Subcutaneous preadipocyte (primary cell): ENCODE measurements at places on chromosomes 5 and 9. TPM values are rescaled to one million over a fixed set of nuclear protein-coding genes. Genes with fewer than 3 reads are reported as not detected.

Gene OMD
- 0.20 and 0.37 TPM in 2 replicates for total RNA-seq

Gene SLC6A19
- total RNA-seq, result not detected in 2 replicates

Gene RAI14
- 139 and 173 TPM in 2 replicates for total RNA-seq

Gene PCDHGA4
- 1.5 and 3.5 TPM in 2 replicates for total RNA-seq

Gene NR6A1
- 0.37 and 0.39 TPM in 2 replicates for total RNA-seq

Gene ZFP37
- total RNA-seq, result 0.73 and 1.6 TPM in 2 replicates

Gene AMBP
- not detected in 2 replicates for total RNA-seq

Gene RANBP3L
- under 0.01 TPM in 1 of 2 replicates, not detected in the other for total RNA-seq

Gene SLC6A3
- total RNA-seq, result under 0.01 TPM in 1 of 2 replicates, not detected in the other

Gene PKD2L2
- total RNA-seq, result not detected in 2 replicates

Gene PCDHB4
- 0.37 TPM in 1 of 2 replicates, not detected in the other for total RNA-seq

Gene GLDC
- 11.0 and 17.6 TPM in 2 replicates for total RNA-seq

Gene FUT7
- total RNA-seq, result not detected in 2 replicates

Gene PDZD2
- under 0.01 and 0.73 TPM in 2 replicates for total RNA-seq

Gene ANKRD31
- total RNA-seq, result under 0.01 and 0.20 TPM in 2 replicates

Gene WNT8A
- total RNA-seq, result not detected in 2 replicates

Gene PDGFRB
- 253 and 297 TPM in 2 replicates for total RNA-seq

Gene RNF14
- 44.8 and 45.2 TPM in 2 replicates for total RNA-seq

Gene HRH2
- total RNA-seq, result not detected in 2 replicates

Gene MACROH2A1
- total RNA-seq, result 137 and 162 TPM in 2 replicates

Gene TMED9
- total RNA-seq, result 59.2 and 66.5 TPM in 2 replicates

Gene OGN
- total RNA-seq, result 0.39 and 4.0 TPM in 2 replicates

Gene BARHL1
- total RNA-seq, result not detected in 2 replicates

Gene IQGAP2
- total RNA-seq, result 0.73 and 2.2 TPM in 2 replicates

Gene ZDHHC11B
- total RNA-seq, result 0.20 TPM in 1 of 2 replicates, not detected in the other

Gene SMIM33
- total RNA-seq, result not detected in 2 replicates

Gene PCDHGB5
- total RNA-seq, result 8.8 and 12.1 TPM in 2 replicates

Gene MEIKIN
- not detected in 2 replicates for total RNA-seq

Gene GRIA1
- under 0.01 TPM in 1 of 2 replicates, not detected in the other for total RNA-seq

Gene C1QTNF2
- under 0.01 TPM in 2 replicates for total RNA-seq

Gene CCIN
- total RNA-seq, result 0.39 and 1.8 TPM in 2 replicates

Gene SIT1
- 1.1 TPM in 1 of 2 replicates, not detected in the other for total RNA-seq

Gene SPATA31A3
- not detected in 2 replicates for total RNA-seq

Gene OR2V1
- total RNA-seq, result not detected in 2 replicates
